ENCODE measurements at places on chromosomes 7 and 10.

DNA sequence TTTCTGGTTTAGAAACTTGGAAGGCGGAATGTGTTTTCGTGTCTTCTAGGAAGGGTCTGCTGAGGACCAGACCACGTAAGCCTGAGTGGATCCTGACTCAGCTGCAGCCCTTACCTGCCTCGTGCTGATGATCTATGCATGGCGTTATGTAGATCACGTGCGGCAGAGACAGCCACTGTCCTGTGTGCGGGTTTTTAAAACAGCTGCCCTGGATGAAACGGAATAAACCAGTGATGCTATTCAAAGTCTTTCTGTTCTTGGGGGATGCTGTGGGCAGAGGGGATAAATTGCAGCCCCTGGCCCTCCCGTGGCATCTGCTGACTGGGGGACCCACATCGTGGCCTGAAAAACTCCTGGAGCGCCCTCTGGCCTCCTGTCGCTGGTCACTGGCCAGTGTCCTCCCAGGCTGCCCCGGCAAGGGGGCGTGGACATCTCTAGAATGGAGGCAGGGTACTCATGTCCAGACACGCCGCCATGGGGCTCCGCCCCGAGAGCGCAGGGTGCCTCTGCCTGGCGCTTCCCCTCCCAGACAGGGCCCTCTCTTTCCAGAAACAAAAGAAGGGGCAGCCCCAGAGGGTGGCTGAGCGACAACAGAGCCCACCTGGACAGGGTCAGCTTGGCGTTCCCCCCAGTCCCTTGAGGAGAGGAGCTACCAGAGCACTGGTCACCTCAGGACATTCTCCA is 13.2 kb downstream of the ALKBH4 start:
- DNase-seq: peak; percentile 88

DNA sequence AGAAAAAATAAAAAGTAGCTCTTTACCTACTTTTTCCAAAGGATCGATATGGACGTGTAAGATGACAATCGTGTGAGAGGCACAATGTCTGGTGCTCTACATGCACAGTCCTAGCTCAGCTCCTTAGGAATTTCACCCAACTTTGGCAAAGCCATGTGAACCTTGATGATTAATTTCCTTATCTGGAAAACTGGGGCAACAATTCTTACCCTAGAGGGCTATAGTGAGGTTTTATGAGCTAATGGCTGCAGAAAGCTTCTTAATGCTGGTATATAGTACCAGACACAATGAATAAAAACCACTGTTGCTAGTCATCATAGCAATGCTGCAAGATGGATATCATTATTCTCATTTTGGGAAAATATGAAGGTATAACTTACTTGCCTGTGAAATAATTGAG is 202.7 kb downstream of the PARD3 start:
- DNase-seq: no peak

GRCh38 chr10:118315629-118316028 is 26.5 kb downstream of the FAM204A start:
- no peak for DNase-seq

DNA sequence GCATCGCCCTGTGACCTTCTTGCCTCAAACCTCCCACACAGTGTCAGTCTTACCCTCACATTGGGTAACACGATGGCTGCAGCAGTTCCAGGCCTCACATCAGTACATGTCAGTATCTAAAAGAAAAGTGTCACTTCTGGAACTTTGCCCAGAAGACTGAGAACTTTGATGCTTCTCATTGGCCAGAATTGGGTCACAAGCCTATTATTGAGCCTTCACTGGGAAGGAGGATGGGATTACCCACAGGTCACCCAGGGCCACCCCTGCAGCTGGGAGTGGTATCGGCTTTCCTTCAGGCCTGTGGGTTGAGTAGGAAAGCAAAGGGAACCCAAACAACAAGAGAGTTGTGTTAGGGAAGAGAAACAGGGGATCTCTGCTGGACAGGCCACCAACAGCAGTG is 111.5 kb downstream of the NPY start:
- DNase-seq: peak; percentile 37
